NCI-H524 (cell line): ENCODE measurements at places on chromosomes 7 and 10.

GRCh38 chr10:61325223-61325960 lies 127.8 kb downstream of the TMEM26 start:
- DNase-seq, result no peak

DNA sequence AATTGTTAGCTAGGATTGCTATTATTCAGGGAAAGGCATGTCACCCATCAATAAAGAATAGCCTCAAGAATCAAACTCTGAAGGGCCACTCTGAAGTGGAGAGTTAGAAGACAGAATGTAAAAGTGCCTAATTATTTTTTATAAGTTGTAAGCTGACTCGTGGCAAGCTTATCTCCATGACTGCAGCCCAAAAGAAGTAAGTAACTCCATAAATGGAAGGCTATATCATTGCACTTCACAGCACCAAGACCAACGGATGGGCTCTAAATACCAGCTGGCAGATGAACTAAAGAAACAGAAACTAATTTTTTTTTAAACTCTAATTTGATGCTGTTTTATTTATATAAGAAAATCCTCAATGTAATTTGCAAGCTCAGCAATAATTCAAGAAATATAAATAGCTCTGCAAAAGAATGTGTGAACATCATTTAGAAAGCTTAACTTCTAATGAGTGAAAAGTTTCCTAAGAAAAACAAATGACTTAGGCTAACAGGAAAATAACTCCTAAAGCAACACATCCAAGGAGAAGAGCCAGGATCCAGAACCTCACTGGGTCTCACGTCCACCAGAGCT lies 165.5 kb downstream of the SNX13 start:
- DNase-seq, result peak; percentile 94

- DNase-seq, result no peak
Measured at GRCh38 chr7:157426463-157427301, 89.9 kb downstream of the DNAJB6 start.

GRCh38 chr10:35396560-35397434 lies 60.5 kb downstream of the CCNY start:
- DNase-seq, result no peak

- no peak for DNase-seq
Measured at GRCh38 chr10:108465871-108466641, 1301.5 kb upstream of the SORCS1 start.

- no peak for DNase-seq
Measured at GRCh38 chr7:39349452-39350123, 216.6 kb upstream of the YAE1 start.
